ENCODE measurements at places on chromosomes 4 and X.

DNA sequence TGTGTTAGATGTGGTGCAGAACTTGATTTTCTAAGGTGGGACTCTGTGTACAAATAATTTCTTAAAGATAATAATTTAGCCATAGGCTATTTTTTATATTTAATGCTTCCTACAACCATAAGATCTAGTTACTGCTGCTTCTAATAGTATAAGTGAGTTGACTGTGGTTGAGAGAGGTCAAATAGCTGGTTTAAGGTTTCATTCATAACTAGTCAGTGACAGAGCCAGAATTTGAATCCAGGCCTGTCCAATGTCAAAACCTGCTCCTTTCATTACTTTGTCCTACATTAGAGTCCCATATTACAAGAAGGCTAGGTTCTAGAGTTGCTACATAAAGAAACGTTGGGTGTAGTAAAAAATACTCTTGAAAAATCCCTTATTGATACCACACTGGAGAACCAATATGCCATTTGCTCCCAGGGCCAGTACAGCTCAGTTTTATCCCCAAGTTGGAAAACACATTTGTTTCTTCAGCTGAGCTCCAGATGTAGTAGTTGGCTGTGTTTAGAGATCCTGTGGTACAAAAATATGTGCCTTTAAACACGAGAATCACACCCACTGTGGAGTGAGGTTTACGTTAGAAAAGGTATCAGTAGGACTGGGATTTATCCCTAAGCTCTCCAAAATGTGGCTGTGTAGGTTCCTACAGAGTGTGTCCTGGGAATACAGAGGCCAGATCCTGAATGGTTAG is 84.3 kb downstream of the REPS2 start:
- DNase-seq: no peak

- DNase-seq: no peak
These were observed 78.2 kb upstream of the DHX15 start for GRCh38 chr4:24662542-24662941.

GRCh38 chrX:16140448-16140847 is 17.1 kb downstream of the GRPR start:
- DNase-seq: no peak

GRCh38 chrX:135543924-135544323 is 23.5 kb downstream of the INTS6L start:
- peak; percentile 43 for DNase-seq

Data from CD4-positive, alpha-beta T cell treated with Interleukin-17A for 1 hour (primary cell).